AG04450 (cell line): ENCODE measurements at places on chromosomes 3 and 15.
A peak's percentile ranks its signal among the peaks of the same experiment; 100 is the strongest.

- no peak for DNase-seq
Measured at GRCh38 chr15:67743558-67743957, 81.8 kb upstream of the SKOR1 start.

DNA sequence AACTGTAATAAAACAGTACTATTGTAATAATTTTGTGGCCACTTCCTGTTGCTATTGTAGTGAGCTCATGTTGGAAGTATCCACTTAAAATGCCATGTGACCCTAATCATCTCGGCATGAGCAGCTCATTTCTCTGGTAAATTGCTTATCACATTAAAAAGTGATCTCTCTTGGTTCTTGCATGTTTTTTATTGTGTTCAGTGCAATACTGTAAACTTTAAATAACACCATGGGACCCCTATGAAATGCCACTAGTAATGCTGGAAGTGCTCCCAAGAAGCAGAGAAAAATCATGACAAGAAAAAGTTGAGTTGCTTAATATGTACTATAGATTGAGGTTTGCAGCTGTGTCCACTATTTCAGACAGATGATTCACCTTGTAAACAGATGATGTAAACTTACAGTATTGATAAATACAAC lies 45.6 kb downstream of the NMD3 start:
- peak; percentile 52 for DNase-seq

GRCh38 chr3:146540978-146541377 lies 3.4 kb downstream of the PLSCR1 start:
- DNase-seq = no peak

DNA sequence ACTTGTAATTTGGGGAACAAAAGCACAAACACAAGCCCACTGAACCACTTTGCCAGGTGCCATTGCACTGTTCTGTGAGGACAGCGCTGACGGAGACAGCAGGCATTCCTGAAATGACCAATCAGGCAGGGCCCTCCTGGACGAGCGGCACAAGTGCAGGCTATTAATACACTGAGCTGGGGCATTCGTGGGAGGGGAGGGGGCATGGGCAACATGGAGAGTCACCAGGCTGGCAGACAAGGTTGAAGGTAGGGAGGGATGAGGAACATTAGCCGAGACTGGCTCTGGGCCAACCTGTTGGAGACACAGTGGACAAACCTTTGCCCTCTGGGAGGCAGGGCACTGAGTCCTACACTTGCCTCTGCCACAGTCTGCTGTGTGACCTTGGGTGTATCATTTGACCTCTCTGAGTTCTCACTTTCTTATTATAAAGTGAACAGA lies 45.6 kb downstream of the NOX5 start:
- DNase-seq = no peak

- DNase-seq = no peak
Measured at GRCh38 chr3:16884748-16885592, at the start of gene PLCL2. PLCL2 (plus strand) TSS chr3:16884955; CDS start chr3:16885040, 85 bp downstream.
